ENCODE measurements at places on chromosomes 3 and 15.

DNA sequence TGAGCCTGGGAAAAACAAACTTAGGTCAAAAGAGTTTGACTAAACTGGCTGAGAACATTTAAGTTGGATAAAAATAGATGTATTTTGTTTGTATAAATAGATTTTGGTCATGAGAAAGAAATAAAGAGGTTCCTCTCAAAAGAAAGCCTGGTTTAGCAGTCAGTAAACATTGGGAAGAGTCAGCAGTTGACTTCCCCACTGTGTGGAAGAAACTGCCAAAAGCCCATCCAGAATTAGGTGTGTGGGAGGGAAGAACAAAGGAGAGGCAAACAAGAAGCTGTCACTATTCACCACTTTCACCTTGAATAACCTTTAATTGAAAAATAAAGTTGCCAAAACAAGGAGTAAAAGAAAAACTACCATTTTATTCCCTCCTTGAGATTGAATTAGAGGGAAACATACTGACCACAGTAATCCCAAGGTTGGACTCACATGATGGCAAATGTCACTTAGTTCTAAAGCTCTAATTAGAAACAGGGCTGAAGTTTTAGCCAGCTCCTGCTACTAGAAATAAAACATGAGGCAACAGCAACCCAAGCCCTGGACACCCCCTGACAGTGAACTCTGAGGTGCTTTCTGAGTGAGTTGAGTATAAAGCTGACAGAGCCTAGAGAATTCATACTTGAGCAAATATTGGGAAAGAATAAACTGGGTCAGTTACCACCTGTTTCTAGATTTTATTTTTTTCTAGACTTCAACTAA lies 139.3 kb downstream of the SERPINI1 start:
- DNase-seq, result no peak

DNA sequence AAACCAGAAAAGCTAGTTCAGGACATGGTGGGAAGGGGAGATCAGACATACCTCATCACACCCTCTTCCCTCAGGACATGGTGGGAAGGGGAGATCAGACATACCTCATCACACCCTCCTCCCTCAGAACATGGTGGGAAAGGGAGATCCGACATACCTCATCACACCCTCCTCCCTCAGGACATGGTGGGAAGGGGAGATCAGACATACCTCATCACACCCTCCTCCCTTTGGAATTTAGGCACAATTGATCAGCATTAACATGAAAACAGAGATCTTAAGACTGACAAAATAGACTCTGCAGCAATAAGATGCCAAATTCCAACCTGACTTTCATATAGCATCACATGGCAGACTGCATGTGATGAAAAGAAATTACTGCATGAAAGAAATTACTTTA lies 412.7 kb upstream of the ZNF717 start:
- no peak for DNase-seq

- DNase-seq, result no peak
Measured at GRCh38 chr3:69660631-69661030, 78.6 kb upstream of the MITF start.

GRCh38 chr15:89673165-89673512 lies 6.0 kb downstream of the PLIN1 start:
- no peak for DNase-seq

- DNase-seq, result no peak
Measured at GRCh38 chr3:193130576-193130975, 110.4 kb upstream of the PLAAT1 start.

DNA sequence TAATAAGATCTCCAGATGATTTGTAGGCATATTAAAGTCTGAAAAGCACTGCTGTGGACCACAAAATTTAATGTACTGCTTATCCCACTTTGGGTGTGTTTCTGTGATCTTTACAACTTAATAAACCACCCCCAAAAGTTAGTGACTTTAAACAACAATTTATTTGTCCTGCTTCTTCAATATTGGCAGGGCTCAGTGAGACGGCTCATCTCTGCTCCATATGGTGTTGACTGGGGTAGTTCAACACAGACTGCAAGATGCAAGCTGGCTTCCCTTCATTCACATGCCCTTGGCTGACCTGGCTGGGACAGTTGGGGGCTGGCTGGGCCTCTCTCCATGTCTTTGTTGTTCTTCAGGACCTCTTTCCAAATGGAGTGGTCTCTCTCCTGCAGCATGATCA lies 337.8 kb downstream of the FHIT start:
- DNase-seq, result no peak

- no peak for DNase-seq
Measured at GRCh38 chr3:192409838-192410683, 317.3 kb downstream of the FGF12 start.

- DNase-seq, result no peak
Measured at GRCh38 chr3:140438736-140439470, 239.0 kb upstream of the TRIM42 start.

GRCh38 chr15:69395991-69396390 lies 18.2 kb upstream of the KIF23 start:
- DNase-seq, result no peak

DNA sequence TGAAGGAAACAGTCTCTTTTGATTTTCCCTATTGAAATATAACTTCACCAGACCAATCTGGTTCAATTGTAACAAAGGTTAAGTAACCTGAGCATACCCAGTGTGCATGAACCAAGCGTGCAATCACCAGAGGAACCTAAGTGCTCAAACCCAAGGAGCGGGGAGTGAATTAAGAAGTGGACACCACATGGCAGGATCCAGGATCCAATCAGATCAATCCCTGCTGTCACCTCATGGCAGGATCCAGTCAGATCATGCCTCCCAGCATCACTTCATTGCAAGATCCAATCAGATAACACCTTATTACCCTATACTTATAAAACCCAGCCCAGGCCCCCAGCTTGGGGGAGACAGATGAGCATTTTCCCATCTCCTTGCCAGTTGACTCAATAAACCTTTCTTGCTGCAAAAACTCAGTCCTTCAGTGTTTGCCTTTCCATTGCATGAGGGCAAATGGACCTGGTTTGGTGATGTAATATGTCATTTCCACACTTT lies 38.9 kb upstream of the RNU6-1 start:
- no peak for DNase-seq

DNA sequence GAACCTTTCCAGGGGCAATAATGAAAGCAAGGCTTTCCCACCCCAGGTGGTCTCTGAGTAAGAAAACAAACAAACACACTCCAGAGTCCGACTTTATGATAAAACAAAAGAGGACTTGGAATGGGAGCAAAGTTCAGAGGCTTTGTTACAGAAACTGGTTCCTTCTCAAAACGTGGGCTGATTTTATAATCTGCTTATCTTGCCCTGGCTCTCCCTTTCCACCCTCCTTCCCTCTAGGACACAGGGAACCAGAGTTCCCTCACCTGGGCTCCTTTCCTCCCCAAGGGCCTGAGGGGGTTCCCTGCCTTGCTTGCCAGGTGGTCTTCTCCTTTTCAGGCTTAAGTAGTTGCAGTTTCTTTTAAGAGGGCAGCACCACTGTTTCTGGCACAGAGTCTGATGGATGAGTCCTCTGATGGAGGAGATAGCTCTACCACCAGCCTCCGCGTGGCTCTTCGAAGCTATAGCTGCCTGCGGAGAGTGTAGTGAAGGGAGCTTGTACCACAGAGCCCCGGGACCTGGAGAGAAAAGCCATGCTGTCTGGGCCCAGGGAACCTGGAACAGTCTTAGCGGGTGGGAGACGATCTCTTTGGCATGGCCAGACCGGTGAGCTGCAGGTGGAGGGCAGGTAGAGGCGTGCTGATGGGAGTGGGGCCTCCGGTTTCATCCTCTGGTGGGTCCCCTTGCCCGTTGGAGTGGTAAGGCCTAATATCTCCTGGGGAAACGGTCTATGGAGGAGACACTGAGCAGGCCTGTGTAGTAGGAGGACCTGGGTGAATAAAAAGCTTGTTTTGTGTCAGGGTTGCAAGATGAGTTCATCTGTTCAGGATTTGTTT lies 68.7 kb downstream of the SMAD6 start:
- no peak for DNase-seq

DNA sequence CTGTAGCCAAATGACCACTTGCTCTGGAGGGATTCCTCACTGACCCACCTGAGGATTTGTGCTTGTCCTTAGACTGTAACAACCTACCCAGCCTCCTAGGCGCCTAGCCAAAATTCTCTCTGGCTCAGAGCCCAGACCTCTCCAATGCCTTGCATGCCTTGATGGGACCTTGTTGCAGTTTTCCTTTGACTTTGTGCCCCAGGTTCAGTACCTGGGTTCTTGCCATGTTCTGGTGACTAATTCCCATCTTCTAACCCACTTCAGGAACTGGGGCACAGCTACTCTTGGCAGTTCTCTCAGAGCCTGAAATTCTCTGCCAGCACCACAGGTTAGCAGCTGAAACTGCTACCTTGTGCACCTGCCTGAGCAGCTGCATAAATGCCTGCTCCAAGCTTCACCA lies 27.0 kb upstream of the UBE3A start:
- no peak for DNase-seq

DNA sequence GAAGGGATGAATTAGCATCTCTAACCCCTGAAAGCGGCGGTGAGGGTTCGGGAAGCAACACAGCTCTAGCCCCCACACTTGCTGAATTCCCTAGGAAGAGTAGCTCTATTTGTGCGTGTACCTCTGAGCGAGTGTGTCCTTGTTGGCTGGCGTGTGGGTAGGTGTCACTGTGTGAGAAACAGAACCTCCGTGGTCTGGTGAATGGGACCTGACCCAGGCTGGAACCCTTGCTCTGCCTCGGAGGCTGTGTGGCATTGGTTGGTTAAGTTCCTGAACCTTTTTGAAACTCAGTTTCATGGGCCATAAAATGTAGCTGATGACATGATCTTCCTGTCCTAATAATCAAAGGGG lies 414 bp upstream of the TMEM115 start:
- DNase-seq, result no peak

- no peak for DNase-seq
Measured at GRCh38 chr3:120057626-120058025, 36.6 kb downstream of the GSK3B start.

- DNase-seq, result no peak
Measured at GRCh38 chr3:113769551-113769950, 22.7 kb downstream of the ATP6V1A start.

GRCh38 chr15:94563456-94563855 lies 332.1 kb downstream of the MCTP2 start:
- no peak for DNase-seq

DNA sequence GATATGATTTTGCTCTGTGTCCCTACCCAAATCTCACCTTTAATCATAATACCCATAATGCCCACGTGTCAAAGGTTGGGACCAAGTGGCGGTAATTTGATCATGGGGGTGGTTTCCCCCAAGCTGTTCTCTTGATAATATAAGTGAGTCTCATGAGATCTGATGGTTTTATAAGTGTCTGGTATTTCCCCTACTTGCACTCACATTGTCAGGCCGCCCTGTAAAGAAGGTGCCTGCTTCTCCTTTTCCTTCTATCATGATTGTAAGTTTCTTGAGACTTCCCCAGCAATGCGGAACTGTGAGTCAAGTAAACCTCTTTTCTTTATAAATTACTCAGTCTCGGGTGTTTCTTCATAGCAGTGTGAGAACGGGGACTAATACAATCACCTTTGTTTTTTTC lies 279.8 kb downstream of the ARPP21 start:
- no peak for DNase-seq

DNA sequence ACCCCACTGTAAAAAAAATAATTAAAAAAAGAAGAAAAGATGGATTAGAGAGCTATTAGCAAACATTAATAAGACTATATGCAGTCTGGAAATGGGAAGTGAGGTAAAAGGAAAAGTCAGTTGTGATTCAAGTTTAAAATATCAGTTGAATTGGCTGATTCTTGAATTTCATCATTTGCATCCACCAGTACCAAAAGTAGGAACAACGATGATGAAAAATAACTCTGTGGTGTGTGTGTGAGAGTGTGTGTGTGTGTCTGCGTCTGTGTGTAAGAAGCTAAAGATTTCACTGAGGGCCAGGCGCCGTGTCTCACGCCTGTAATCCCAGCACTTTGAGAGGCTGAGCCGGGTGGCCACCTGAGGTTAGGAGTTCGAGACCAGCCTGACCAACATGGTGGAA lies 56.0 kb upstream of the SLC4A7 start:
- no peak for DNase-seq

GRCh38 chr3:188863999-188864406 lies 307.8 kb upstream of the TPRG1 start:
- no peak for DNase-seq

DNA sequence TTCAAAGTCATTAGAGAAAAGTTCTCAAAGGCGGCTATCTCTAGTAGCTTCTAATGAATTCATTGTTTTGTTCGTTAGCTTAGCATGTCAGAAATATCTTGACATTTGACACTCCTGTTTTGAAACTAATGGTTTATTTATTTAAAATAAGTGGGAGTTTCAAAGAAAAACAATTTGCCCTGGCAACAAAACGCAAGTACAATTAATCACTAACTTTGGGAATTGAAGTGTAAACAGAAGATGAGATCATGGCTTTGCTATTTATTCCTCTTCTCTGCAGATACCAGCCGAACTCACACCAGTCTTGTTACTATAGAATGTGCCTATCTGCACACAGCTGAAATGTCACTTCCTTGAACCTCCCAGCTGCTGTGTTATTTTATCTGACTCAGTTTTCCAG lies 27.5 kb downstream of the MASP1 start:
- no peak for DNase-seq

- DNase-seq, result no peak
Measured at GRCh38 chr3:128327606-128328031, 139.1 kb downstream of the DNAJB8 start.

DNA sequence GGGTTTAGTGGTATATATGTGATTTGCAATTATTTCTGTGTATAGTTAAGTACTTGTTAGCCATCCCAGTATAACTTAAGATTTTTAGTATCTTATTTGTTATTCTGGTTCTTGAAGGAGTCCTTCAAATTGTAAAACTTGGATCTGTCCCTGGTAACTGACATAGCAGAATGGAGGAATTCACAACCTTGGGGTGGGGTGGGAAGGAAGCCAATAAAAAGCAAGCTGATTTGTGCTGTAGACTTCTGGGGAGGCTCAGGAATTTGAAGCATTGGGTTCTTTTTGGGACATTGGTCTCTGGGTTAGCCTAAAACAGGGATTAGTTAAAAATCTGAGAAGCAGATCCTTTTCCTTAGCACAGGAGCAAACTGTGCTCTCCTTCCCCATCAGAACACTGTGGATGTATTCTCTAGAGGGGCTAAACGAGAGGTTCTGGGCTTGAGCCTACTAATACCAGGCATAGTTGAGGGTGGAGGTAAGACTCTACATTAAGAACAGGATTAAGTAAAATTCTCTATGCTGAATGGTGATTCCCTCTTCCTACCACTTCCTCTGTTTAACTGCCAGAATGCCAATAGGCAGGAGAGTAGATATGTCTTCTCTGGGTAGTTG lies 42.2 kb downstream of the GMPS start:
- DNase-seq, result no peak

DNA sequence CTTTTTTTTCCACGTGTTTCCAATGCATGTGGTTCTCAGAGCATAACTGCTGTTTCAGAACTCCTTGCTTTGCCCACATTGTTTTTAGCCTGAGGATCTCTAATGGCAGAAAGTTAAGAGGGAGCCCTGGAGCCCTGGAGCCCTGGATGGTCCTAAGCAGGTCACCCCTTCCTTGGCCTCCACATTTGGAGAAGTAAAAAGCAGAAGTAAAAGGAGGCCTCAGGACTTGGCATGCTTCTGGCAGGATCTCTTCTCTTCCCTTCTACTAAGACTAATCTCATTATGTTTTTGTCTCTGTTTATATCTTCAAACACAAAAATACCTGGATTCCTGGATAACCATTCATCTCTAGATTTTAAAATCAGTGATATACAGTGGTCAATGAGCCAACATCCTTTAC lies 50.1 kb downstream of the P2RY1 start:
- no peak for DNase-seq

GRCh38 chr15:51267703-51268083 lies 70.7 kb downstream of the CYP19A1 start:
- no peak for DNase-seq

Data from effector memory CD8-positive, alpha-beta T cell (primary cell).